SW 1271 (cell line): ENCODE measurements at places on chromosomes 16 and 17.

GRCh38 chr17:50642722-50643656, 8.3 kb downstream of the ABCC3 start:
- no peak for DNase-seq

GRCh38 chr16:47574091-47575054, 113.2 kb downstream of the PHKB start:
- DNase-seq = no peak

- no peak for DNase-seq
Measured at GRCh38 chr17:47316311-47316710, 7.4 kb upstream of the EFCAB13 start.

GRCh38 chr16:19822533-19822932, 62.1 kb downstream of the GPRC5B start:
- no peak for DNase-seq

DNA sequence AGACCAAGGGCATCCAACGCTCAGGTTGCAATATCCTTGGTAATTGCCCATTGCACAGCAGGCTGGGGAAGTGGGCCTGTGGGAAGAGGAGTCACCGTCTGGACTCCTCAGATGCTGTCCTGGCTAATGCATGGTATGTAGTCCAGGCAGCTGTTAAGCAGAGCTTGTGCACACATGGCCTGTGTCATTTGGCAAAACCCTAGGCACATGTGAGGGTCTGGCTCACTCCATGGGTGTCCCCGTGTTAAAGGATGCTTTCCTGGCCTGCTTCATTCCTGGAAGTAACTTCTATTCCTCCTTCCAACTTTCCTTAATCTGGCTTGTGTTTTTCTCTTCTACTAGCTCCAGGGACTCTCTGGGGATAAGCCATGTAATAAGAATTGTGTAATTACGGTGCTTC, 378.0 kb upstream of the CA10 start:
- no peak for DNase-seq

GRCh38 chr16:17926866-17927399, 409.6 kb downstream of the NPIPA8 start:
- DNase-seq = no peak
